NCI-H524 treated with DMSO at 0.1 percent for 48 hours (cell line): ENCODE measurements at places on chromosomes 16 and 17.

DNA sequence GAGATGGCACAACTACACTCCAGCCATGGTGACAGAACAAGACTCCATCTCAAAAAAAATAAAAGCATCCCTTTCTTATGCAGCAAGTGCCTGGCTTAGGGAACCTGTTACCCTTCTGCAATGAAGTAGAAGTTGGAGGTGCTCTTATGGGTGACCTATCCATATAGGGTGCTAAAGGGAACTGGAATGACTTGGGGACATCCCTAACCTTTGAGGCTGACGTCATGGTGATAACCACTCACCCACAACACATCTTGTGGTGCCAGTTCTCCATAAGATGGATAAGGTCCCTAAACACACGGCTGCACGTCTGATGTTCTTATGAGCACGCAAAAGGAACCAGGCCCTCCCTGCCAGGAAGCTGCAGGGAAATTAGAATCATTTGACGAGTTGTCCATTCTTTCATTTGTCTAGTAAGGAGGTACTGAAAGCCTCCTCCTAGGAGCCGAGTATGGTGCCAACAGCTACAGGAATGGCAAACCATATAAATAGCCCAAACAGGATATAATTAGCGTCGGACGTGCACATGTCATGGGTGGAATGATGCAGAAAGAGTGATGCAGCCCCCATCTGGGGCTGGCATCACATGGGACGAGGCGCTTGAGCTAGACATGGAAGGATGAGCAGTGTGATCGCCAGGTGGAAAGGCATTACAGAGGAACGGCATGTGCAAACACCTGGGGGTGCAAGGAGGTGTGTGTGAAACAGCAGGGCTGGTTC lies 52.5 kb downstream of the ARHGAP27 start:
- no peak for DNase-seq

DNA sequence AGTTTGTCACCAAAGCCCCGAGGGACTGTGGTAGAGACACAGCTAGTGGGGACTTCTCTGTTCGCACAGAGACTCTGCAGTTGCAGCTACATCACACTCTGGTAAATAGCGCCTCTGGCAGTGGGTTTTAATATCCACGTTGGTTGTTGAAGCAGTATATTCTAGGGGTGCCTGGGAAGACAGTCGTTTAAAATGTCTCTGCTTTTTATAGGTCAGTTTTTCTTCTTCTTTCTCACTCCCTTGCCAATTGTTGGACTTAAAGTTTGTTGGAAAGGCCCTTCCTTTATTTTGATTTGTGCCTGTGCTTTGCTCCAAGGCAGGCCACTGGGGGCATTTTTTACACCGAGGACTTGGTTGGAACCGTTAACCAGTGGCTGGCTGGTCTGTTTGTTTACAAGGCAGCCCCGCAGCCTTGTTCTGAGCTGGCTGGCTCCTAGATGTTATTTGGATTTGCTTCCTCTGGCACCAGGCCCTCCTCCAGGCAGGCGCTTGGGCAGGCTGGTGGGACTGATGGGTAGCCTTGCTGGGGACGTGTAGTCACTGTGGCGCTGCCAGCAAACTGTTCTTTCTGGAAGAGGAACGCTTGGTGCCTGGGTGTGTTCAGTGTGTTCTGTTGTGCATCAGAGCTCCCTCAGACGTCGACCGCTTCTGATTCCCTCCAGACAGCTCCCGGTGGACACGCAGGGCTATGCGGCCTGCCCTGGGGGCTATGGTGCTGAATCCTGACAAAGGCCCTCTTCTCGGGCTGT lies 218.2 kb upstream of the CHMP6 start:
- DNase-seq: no peak

GRCh38 chr16:82641336-82641984 lies 14.7 kb downstream of the CDH13 start:
- DNase-seq: no peak

GRCh38 chr16:17622366-17622765 lies 151.6 kb upstream of the XYLT1 start:
- no peak for DNase-seq

- DNase-seq: peak; percentile 92
These were observed 5.5 kb upstream of the CACNG5 start for GRCh38 chr17:66829386-66829864.

DNA sequence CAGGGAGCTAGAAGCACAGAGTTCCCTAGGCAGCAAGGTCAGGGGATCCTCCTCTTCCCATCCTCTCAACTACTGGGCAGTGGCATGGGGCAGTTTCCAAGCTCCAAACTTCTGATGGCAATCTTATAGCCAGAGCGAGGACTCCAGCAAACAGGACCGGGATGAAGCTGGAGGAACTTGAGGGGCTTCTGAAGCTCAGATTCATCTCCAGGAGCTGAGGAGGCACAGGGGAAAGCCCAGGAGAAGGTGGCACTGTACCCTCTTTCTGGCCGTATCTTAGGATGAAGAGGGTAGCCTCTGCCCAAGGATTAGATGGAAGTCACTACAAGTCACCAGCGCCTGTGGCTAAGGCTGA lies 50.0 kb upstream of the RPL38 start:
- DNase-seq: no peak
